ENCODE measurements at places on chromosomes 11 and 22.

- DNase-seq = no peak
These were observed 32.9 kb upstream of the KLHL35 start for GRCh38 chr11:75465701-75466531.

DNA sequence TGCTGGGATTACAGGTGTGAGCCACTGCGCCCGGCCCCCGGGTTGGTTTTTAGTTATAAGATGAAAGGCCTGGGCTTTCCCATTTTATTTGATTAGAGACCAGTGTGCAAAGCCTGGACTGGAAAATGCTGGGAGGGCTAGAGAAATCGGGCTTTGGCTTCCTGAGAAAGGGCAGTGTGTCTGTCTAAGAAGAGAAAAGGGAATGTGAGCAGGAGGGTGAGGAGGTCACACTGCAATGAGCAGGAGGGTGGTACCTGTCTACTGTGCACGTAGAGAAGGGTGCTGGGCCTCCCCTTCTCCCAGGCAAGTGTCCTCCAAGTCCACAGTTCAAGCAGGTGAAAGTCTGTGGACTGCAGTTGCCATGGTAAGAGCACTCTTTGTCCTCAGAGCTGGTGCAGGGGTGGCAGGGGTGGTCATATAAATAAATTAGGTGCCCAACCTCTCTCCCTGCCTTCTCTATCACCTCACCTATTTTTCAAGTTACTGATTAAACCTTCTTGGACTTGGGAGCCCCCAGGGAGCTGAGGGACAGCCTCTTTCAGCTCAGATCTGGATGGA lies 30.8 kb downstream of the SLC5A1 start:
- no peak for DNase-seq

DNA sequence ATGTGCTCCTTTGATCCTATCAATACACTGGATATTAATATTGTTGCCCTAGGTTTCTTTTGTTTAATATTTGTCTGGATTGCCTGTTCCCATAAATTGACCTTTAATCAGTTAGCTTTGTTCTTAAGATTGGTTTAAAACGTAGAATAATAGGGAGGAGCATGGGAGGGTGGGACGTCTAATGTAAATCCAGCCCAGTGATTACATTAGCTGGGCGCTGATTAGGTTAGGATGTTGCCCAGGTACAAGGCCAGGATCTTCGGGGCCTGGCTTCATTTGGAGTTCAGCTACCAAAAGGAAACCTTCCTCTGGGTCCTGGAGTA lies at the start of gene SRSF8:
TSS of gene SRSF8 (plus strand) at position 204 of the 323 bp plus-strand sequence. CDS start 308 bp downstream, outside the sequence.
- no peak for DNase-seq

GRCh38 chr22:18033204-18033998 lies 9.0 kb upstream of the MICAL3 start:
- no peak for DNase-seq
